ENCODE measurements at places on chromosomes 2 and 18.

GRCh38 chr2:241999184-241999583, 129.7 kb downstream of the RTP5 start:
- no peak for DNase-seq

GRCh38 chr2:172472446-172473033, 45.2 kb downstream of the ITGA6 start:
- DNase-seq, result no peak

DNA sequence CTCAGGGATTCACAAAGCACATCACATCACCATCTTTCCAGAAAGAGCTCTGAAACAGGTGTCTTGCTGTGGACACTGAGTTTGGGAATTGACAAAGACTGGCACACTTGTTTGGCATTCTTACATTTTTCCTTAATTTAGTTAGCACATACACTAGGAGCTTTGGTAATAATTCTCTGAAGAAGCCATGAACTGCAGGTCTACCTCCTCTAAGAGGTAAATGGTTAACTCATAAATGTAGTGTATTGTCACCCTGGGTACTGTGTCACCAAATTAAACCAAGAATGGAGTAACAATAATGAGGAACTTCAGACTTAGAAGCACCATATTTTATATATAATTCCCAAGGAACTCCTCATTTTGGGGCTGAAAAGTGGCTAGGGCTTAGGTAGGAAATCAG, 22.6 kb downstream of the EIF4E2 start:
- no peak for DNase-seq

- peak; percentile 83 for DNase-seq
Observed at GRCh38 chr2:215931256-215931903, 82.0 kb downstream of the MREG start.

DNA sequence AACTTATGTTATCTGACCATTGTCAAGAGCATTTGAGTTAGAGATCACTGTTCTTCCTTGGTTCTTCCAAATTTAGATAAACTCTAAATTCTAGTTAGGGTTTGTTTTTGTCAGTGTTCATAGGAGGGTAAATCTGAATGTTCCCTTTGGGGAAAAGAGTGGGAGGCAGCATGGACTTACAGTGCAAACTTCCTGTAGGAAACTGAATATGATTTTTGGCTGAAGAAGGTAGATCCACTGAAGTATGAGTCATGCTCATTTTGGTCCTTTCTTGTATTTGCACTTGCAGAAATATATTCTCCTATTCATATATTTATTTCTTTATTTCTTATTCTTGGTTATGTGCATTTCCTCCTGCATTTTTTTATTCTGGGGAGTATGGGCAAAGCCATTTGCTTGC, 27.3 kb downstream of the CCDC85A start:
- no peak for DNase-seq

GRCh38 chr18:11946756-11947155, 34.6 kb upstream of the IMPA2 start:
- DNase-seq, result no peak

DNA sequence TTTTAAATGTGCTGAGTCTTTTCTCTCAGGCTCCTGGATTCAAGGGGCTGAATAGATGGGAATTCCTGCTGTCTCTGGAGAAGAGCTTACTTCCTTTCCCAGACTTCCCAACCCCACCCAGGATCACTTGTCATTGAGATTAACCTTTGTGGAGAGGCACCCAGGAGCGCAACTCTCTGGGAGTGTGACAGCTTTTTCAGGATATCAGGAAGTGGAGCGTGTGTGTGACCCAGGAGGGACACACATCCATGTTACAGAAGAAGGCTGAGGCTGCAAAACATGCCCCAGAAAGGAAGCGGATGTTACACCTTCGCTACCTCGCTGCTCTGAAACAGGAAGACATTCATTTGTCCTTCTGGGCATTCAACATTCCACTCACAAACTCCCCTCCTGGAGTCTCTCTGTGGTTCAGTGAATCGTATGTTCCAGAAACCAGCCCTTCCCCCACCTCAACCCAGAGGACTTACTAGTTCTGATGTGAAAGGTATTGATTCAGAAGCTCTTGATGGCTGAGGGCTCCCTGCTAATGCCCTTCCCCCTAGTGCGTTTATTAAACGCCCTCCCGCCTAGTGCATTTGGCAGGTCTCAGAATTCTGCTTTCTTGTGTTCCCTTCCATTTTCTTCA, 523.9 kb downstream of the TNS1 start:
- no peak for DNase-seq
